ENCODE measurements at places on chromosomes 5 and 9.

- DNase-seq, result no peak
These were observed 58.1 kb downstream of the STARD4 start for GRCh38 chr5:111454198-111454622.

- no peak for DNase-seq
These were observed 6.7 kb downstream of the OR1K1 start for GRCh38 chr9:122806661-122807060.

GRCh38 chr9:69036309-69036708, 757 bp downstream of the FXN start:
- no peak for DNase-seq

GRCh38 chr5:56012281-56012963, 17.7 kb upstream of the IL6ST start:
- DNase-seq, result no peak

- DNase-seq, result no peak
These were observed 98.1 kb upstream of the NMUR2 start for GRCh38 chr5:152503206-152503605.

DNA sequence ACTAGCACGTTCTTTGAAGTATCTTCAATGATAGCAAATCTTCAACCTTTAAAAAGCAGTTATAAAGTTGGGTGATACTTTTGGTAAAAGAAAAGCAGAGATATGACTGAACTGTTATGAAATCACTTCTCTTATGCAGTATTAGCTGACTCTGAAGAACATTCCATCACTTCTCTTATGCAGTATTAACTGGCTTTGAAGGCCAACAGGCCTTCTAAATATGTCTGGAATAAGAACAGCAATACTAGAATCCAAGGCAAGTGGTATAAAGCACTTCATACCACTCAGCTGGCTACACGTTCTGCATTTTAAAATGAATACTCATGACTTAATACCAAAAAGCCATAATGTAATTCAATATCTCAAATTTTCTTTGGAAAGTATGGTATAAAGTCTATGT, 17.3 kb downstream of the SKIC3 start:
- DNase-seq, result no peak

DNA sequence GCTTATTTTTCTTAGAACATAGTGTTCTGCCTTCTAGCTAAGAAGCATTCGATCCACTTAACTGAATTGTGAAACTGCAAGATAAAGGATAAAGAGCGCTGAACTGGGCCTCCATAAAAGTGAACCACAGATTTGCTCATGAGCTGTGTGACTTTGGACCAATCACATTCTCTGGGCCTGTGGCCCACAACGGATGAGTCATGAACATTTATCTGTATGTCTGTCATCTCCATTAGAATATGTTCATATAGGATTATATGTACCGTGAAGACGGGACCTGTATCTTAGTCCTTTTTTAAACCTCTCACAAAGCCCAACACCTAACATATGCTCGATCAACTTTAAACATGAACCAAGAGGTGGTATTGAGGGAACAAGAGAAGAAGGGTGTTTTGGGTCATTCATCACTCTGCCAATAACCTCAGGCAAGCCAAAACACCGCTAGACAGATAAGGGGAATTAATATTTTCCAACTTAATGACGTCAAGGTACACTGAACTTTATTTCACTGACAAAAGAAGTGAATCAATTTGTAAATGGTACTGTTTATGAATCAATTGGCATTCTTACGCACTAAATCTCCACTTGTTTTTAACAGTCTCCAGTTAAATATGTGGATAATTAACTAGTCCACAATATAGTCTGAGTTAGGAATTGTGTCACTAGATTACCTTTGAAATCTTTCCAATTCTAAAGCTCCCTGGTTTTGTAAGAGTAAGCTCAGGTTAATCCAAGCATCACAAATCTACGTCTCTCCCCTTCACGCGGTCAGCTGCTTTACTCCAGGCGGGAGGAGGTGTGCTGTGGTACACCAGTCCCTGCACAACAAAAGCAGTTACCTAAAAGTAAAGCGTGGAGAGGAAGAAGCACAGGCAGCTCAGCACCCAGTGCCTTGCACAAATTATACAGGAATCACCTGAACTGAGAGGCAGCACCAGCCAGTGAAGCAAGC, 1.6 kb downstream of the TMEM245 start:
- DNase-seq, result no peak

GRCh38 chr5:41763081-41763480, 107.1 kb downstream of the OXCT1 start:
- no peak for DNase-seq

GRCh38 chr9:87088621-87089365, 141.5 kb upstream of the GAS1 start:
- no peak for DNase-seq

- DNase-seq, result peak; percentile 57
These were observed 54.3 kb downstream of the EHMT1 start for GRCh38 chr9:137672907-137673791.

GRCh38 chr9:137044502-137045177, 1.3 kb downstream of the NPDC1 start:
- no peak for DNase-seq

DNA sequence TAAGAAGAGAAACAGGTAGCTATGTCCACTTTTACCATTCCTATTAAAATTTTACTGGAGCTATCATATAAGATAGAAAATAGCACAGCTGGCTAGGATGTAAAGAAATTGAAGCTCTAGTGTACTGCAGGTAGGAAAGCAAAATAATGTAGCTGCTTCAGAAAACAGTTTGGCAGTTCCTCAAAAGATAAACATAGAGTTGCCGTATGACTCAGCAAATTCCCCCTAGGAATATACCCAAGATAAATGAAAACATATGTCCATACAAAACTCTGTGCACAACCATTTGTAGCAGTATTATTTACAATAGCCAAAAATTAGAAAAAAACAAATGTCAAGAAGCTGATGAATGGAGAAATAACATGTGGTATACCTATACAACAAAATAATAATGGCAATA, 64.6 kb upstream of the SHISAL2B start:
- DNase-seq, result no peak

- no peak for DNase-seq
These were observed 11.1 kb upstream of the ESM1 start for GRCh38 chr5:54996466-54996865.

DNA sequence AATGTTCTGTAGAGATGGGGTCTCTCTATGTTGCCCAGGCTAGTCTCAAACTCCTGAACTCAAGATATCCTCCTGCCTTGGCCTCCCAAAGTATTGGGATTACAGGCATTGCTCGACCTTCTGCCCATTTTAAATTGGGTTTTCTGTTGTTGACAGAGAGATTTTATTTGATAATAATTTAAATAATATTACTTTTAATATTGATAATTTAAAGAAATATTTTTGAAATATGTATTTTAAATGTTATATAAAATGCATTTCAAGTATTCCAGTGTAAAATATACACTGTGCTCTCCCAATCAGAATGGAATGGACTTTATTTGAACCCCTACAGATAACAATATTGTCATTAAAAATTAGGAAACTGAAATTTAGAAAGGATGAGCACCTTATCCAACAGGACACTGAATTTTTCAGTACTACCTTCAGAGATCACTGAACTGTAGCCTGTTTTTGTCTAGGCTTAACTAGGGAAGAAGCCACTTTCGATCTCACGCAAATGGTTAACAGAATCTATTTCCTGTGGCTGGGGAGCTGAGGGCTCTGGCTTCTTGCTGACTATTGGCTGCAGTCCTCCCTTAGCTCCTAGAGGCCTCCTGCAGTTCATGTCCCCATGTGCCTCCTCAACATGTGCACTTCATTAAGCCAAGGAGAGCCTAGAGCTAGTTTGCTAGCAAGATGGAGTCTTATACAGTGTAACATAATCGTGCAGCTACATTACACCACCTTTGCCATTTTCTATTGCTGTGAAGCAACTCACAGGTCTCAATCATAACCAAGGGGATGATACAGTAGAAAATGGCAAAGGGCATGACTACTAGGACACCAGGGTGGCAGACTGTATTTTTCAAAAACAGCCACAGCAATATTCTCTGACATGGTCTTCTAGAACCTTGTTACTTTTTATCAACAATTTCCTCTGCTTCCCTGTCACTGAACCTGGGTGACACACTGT, 150.0 kb downstream of the CDC42SE2 start:
- DNase-seq, result no peak

GRCh38 chr5:171776213-171776612, 9.4 kb upstream of the SMIM23 start:
- no peak for DNase-seq

GRCh38 chr5:77907786-77908185, 131.6 kb upstream of the TBCA start:
- DNase-seq, result no peak

DNA sequence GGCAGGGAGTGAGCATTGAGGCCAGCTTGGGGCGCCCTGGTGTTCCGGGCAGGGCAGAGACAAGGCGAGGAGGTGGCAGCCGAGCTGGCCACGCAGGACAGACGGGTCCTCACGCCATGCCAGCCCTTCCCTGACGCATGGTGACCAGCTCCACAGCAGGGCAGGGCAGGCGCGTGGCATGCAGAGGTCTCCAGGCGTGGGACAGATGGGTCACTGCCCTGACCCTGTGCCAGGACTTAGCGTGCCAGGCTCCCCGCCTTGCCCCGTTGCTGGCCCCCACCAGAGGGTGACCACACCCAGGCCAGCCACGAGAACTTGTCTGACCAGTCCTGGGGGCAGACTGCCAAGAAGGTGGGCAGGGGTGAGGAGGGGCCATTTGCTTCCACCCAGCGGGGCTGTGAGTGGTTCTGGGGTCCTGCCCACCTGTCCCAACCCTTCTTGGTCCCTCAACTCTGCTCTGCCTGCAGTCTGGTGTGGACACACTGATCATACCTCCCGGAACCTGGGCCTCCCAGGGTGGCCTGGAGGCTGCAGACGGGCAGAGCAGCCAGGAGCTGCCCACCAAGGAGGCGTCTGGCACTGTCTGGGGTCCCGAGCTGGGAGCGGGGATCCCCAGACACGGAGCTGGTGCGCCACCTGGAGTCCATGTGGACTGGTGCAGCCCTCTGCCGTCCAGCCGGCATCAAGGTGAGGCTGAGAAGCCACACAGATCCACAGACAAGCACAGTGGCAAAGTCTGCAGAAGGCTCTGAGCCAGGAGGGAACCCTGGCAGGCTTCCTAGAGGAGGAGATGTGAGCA, at the start of gene RNF224:
Gene RNF224 (plus strand): TSS at position 449 of the 799 bp plus-strand sequence. CDS start 834 bp downstream, outside the sequence.
- peak; percentile 88 for DNase-seq

DNA sequence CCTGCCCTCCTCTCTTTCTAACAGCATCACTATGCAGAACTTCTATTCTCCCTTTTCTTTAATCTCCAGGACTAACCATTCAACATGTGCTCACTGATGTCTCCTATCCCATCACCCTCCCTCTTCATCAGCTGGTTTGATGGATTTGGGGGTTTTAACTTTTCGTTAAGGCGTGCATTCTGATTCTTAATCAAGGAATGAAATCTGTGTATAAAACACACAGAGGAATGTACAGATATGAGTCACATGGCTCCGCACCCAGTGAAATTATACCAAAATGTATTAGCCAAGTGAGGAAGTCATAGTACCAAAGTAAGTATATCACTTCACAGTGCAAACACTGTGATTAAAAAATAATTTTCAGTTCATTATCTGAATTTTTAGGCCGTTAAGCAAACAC, 35.2 kb downstream of the MARCHF11 start:
- DNase-seq, result no peak

- no peak for DNase-seq
These were observed 72.3 kb downstream of the PSMB7 start for GRCh38 chr9:124342776-124343485.

- DNase-seq, result no peak
These were observed 60.1 kb upstream of the SPATA31C2 start for GRCh38 chr9:88198341-88198807.

DNA sequence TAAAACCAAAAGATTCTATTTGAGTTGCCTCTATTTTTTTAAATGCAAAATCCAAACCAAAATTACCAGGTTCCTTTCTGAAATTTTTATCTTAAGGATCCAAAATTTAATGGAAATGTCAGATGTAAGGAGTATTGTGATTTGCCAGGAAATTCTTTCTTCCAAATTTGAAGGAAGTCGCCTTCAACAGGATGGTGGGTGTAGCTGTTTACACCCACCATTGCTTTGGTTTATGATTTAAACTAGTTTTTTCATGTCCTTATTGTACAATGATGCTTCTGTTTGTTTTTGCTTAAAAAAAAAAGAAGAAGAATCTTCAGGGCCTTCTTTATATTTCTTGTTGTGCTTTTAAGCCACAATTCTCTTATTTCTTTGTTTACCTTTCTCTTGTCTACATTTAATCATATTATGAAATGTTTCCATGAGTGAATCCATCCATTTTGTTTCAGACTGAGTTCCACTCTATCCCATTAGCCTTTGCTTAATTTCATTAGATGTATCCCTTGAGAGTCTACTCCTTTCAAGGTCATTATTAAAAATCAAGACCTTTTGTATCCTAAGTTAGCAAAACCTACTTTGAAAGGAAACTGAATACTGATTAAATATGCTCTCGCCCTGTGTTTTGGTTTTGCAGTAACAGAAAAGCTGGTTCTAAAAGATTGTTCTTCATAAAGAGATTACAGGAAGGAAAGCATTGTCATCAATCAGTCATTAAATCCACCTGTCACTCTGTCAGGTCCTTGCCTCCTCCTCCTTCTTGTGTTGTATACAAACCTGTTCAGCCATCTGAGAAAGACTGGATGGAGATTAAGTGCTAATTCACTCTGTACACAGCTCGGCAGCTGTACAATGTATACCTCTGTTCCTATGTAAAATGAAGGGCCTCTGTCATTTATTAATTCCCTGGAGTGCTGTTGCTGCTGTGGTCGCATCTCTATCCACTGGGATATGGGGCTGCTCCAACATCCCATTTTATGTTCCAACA, 45.5 kb upstream of the SLC2A8 start:
- DNase-seq, result no peak

- no peak for DNase-seq
These were observed 14.6 kb upstream of the ARSI start for GRCh38 chr5:150317048-150318003.

GRCh38 chr5:119708076-119708790, 78.9 kb downstream of the FAM170A start:
- DNase-seq, result no peak

DNA sequence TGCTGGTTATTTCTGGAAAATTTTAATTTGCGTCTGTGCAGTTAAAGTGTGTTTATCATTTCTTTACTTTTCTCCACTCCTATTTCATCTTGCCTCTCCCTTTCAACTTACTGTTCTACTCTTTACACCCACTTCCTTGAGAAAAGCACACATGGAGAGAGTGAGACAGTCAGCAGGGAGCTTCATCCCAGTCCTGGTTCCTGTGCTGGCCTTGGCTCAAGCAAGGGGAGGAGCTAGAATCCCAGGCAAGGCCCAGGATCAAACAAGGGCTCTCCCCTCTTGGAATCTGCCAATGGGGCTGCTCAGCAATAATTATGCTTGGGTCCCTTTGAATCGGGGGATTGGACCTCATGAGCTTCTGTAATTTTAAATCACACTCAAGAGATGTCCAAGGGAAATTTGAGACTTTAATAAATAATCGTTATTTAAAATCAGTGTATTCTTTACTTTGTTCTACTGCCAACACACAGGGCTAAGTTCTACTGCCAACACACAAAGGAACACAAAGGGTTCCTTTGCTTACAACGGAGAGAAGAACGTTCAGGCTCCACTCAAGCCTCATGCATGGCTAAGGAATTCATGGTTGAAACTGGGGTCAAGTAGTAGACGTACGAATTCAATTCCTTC, 439.3 kb upstream of the DAB2 start:
- DNase-seq, result no peak

- no peak for DNase-seq
These were observed 1148.1 kb upstream of the ACO1 start for GRCh38 chr9:31236344-31236743.

- DNase-seq, result no peak
These were observed 15.6 kb upstream of the PTBP3 start for GRCh38 chr9:112349008-112349333.

Measured in GM12892 (cell line).